Uterine smooth muscle cell (primary cell): ENCODE measurements at places on chromosomes 11 and 22. TPM values are rescaled to one million over a fixed set of nuclear protein-coding genes. Genes with fewer than 3 reads are reported as not detected.

MFRP gene
- total RNA-seq = not detected in 2 replicates

OR10A2 gene
- total RNA-seq = not detected in 2 replicates

CCDC73 gene
- under 0.01 TPM in 1 of 2 replicates, not detected in the other for total RNA-seq

FAM83F gene
- under 0.01 TPM in 1 of 2 replicates, not detected in the other for total RNA-seq

KRTAP5-2 gene
- total RNA-seq = not detected in 2 replicates

GLYATL1B gene
- total RNA-seq = not detected in 2 replicates
